EH (cell line): ENCODE measurements at places on chromosomes 2 and 18.
A peak's percentile ranks its signal among the peaks of the same experiment; 100 is the strongest.

- DNase-seq = peak; percentile 12
These were observed 30.9 kb upstream of the IER3IP1 start for GRCh38 chr18:47206945-47207637.

DNA sequence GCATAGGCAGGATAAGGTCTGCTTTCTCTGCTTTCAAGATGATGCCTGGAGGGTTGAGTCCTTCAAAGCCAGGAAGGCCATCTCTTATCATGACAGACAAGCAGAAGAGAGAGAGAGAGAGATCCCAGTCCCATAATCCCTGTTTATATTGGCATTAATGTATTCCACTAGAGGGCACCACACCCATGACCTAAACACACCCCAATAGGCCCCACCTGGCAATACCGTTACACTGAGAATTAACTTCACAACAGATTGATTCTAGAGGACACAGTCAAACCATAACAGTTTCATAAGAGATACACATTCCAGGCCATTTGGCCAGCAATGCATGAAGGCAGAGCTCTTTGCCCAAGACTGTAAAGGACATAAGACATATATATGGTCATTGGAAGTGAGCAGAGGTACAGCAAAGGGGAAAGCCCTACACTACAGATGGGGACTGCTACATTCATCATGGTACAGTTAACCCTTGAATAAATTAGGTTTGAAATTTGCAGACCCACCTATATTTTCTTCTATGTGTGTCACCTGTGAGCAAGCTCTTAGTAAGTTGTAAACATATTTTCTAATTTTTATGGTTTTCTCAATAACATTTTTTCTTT is 1516.1 kb downstream of the RPIA start:
- DNase-seq = no peak

DNA sequence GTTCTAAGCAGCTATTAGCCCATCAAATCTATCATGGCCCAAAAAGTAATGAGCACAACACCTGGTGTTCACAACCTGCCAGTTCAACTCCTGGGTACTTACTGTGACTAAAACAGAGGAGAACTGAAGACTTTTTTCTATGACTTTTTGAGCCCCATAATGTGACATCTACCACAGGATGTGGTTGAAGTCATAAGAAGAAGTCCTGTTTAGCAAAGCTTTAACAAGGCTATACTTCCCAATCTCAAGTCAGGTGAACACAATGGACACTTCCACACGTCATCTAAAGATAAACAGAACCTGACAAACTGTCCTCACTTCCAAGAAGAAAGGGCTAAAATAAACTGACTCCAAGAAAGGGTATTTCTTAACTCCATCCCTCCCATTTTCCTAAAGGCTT is 138.8 kb downstream of the ATAD2B start:
- no peak for DNase-seq

- no peak for DNase-seq
These were observed 53.0 kb downstream of the POLR1A start for GRCh38 chr2:86052676-86053075.

GRCh38 chr18:6486764-6487426 is 72.2 kb upstream of the L3MBTL4 start:
- no peak for DNase-seq

- DNase-seq = no peak
These were observed 30.6 kb upstream of the AP1S3 start for GRCh38 chr2:223868005-223868404.

DNA sequence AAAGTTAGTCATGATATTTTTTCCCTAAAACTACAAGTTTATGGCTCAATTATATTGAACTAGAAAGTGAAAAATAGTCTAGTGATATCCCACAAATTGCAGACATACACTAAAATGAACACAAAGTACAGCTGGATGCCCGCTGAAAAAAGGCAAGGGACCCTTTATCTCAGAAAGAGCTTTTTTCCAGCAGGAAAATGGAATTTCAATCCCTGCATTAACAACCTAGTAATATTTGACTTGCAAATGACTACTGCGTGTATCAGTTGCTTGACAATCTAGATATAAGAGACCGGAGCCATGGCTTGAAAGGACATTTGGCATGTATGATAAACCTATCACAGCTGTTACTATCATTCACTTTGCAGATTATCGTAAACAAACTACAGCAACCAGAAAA is 49.1 kb downstream of the LRPPRC start:
- DNase-seq = no peak

DNA sequence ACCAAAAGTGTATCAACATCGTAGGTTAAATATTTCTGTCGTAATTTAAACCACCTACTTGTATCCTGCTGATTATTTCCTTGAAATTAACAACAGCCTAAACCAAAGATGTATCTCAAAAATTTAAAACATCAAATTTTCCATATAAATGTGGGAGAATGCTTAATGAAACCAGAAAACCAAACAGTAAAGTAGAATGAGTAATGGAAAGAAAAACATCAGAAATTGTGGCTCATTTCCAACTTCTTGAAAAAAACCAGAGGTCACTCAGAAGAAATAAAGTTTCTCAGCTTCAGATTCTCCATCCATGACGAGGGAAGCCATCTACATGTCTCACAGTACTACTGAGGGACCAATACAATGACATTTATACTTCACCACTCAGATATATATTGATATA is 296.5 kb downstream of the NOL4 start:
- DNase-seq = no peak

DNA sequence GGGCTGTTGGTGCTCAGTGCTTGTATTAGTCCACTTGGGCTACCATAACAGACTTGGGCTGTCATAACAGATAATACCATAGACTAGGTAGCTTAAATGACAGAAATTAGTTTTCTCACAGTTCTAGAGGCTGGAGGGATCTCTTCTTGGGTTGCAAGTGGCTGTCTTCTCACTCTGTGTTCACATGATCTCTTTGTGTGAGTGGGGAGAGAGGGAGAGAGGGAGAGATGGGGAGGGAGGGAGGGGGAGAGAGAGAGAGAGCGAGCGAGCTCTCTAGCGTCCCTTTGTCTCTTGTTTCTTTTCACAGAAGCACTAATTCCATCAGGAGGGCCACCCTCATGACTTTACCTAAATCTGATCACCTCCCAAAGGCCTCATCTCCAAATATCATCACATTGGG is 4.5 kb upstream of the XRCC5 start:
- DNase-seq = no peak

DNA sequence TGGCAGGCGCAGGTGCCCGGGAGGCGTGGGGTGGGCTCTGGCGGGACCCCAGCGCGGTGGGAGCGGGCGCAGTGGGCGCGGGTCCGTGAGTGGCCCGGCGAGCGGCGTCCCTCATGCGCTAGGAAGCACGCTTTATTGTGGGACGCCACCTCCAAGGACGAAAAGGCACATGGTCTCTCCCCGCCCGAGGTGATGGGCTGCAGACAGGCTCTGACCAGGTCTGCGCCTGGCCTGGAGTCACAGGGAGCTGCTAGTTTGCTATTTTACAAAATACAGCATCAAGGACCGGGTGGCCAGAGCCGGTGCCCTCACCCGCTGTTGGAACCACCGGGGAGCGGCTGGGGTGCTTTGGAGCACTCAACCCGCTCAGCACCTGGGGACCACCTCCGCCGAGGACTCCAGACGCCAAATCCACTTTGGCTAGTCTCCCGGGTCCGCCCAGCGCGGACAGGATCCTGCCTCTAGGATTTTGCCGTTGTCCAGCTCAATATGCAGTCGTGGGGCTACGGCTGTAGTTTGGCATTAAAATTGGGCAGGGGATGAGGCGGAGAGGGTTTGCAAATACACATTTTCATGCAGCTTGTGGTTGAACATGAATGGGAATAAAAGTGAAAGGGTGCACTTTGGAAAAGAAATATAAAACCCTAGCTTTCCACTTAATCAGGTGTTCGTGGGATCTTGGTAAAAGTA is 65.4 kb downstream of the LRRFIP1 start:
- DNase-seq = peak; percentile 41

DNA sequence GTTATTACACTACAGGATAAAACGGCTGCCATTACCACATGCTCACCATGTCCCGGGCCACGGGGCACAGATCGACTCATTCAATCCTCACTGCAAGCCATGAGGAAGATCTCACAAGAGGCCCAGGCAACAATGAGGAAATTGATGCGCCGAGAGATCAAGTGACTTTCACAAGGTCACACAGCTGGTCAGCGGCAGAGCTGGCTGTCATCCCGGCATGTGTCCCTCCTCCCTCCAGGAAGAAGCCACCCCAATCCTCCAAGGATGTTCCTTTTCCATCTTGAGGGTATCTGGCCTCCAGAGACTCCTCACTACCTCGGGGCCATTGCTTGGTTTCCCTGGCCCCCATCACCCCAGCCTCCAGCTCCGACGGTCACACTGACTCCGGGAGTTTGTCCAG is 65.3 kb upstream of the GLI2 start:
- no peak for DNase-seq

- DNase-seq = no peak
These were observed 122.3 kb upstream of the DOCK10 start for GRCh38 chr2:225164401-225165050.

GRCh38 chr2:186717320-186718007 is 23.6 kb downstream of the FAM171B start:
- DNase-seq = peak; percentile 12

GRCh38 chr2:22817197-22817596 is 567.8 kb upstream of the KLHL29 start:
- DNase-seq = no peak

GRCh38 chr2:85235281-85235680 is 92.5 kb downstream of the TGOLN2 start:
- no peak for DNase-seq

DNA sequence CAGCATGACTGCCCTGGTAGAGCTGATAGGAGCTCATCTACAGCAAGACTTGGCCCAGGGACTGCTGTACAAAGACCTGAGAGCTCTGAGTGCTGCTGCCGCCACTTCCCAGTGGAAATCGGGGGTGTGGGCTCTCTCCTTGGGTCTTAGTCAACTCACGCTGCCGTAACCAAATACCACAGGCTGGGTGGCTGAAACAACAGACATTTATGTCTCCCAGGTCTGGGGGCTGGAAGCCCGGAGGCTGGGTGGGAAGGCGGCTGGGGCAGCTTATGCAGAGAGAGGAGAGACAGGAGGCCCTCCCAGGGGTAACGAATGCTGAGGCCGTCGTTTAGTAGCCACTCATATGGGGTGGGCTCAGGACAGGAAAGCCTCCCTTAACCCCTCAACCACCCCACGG is 15.4 kb upstream of the MAL start:
- DNase-seq = no peak

DNA sequence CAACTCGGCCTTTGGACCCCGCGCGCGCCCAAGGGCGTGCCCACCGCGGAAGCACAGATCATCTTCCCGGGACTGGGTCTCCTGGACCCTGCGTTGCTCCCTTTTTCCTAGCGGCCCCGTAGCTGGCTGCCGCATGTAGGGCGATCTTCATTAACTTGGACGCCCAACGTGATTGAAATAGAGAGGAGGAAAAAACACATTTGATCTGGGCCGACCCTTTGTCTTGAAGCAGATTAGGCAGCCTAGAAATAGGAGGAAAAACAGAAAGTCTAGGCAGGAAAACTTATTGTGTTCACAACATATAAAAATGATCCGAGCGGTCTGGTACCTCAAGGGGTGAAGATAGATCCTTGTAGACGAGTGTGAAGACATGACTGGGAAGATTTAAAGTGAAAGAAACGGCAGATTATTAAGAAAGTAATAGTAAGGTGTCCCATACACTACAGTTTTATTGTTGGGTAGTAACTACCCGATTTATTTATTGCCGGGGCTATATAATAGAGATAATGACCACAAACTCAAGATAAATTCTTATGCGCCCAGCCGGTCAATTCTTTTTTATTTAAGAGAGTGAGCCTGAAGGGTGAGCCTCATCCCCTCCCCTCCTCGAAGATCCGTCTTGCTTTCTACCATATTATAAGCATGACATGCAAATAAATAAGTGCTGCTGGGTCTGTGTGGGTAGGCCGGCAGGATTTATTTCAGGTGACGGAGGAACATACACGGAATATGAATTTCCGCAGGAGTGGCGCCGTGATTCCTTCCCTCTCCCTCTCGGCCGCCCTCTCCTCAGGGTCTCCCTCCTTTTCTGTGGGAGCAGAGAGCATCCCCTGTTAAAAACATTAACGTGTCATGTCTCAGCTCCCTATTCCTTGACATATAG is 147.4 kb downstream of the MEIS1 start:
- no peak for DNase-seq

DNA sequence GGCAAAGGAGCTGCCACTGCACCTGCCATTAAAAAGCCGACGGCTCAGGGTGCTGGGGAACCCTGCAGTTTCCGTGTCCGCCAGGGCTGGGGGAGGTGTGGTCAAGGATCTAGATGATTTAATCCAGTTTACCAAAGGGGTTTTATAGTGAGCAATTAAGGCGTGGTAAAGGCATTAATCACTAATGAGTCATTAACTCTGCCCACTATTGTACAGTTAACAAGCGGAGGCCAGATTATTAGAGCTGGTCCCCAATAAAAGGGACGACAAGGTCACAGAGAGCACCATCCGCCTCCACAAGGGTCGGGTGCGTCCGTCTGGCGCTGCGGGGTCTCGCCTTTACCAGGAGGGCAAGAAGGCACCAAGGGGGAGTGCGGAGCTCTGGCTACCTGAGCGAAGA is 9.6 kb downstream of the RAX start:
- no peak for DNase-seq

GRCh38 chr2:45267062-45267792 is 258.0 kb upstream of the SIX2 start:
- DNase-seq = no peak

DNA sequence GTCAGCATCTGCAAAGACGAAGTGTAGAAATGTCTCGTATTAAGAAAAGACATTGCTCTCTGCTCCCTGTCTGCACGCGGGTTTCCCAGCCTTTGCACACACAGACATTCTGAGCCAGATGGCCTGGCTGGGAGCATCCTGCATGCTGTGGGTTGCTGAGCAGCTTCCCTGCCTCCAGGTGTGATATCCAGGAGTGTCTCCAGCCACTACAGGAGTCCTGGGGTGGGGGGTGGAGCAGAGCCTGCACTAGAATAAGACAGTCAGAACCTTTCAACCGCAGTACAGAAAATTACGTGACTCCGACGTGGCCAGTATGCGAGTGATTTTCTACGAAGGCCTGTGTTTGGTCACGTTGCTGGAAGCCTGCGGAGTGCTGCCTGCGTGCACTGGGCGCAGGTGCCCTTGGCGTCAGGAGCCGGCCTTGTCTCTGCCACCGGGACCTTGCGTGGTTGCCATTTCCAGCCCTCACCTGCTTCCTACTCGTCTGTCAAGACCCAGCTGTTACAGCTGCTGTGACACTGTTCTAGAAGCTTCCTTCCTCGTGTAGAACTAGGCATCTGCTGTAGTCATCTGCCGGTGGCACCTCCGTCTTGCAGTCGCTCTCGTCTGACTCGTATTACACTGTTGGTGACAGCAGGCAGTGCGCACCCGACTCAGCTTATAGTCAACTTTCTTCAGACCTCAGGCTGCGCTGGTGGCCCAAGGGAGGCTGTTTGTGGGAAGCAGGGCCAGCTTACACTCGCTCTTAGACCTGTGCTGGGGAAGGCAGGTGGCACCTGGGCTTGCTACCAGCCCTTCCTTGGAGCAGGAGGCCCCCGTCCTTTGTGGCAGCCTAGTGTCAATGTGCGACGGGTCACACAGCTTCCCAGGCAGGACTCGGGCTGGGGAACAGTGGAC is 11.2 kb downstream of the CTDP1 start:
- DNase-seq = no peak

GRCh38 chr2:9310377-9310776 is 103.8 kb downstream of the ASAP2 start:
- peak; percentile 91 for DNase-seq
